Activated naive CD4-positive, alpha-beta T cell treated with anti-CD3 and anti-CD28 coated beads, Interleukin-2, amount 50 U/mL, for 72 hours (primary cell): ENCODE measurements at places on chromosomes 2 and 18.
A peak's percentile ranks its signal among the peaks of the same experiment; 100 is the strongest.

DNA sequence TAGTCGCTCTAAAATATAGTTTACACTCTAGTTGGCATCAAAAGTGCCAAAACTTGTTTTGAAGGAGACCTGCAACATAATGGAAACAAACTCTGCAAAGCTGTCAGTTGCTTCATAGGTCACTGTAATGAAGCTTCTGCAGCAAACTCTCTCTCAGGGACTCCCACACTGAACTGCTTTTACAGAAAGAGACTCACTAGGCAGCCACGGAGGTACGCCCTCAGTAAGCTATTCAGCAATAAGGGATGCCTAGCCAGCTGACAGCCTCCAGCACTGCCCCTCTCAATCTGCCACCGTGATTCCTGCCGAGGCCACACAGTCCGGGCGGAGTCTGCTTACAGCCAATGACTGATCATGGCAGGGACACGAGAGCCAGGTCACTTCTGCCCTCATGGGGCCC lies 51.1 kb downstream of the COLEC12 start:
- DNase-seq, result no peak

GRCh38 chr2:130744287-130745117 lies 10.8 kb upstream of the AMER3 start:
- no peak for DNase-seq

- no peak for DNase-seq
Measured at GRCh38 chr2:233236820-233237589, 14.5 kb upstream of the ATG16L1 start.

GRCh38 chr2:114526841-114527240 lies 84.4 kb downstream of the DPP10 start:
- DNase-seq, result no peak

DNA sequence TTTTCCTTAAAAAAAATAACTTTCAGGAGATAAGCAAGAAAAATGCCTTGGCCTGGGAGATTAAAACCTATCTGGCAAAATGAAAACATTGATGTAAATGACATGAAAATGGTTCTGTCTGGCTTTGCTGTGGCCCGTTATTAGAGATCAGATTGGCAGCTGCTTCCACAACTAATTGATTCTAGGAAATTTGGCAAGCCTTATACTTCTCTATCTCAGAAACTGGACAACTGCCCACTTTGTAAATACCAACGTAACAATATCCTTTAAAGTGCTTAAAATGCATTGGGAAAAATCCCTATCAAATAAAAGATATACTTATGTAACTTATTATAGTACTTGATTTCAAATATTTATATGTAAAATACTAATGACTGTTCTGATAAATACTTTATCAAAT lies 14.2 kb upstream of the SKA1 start:
- no peak for DNase-seq

DNA sequence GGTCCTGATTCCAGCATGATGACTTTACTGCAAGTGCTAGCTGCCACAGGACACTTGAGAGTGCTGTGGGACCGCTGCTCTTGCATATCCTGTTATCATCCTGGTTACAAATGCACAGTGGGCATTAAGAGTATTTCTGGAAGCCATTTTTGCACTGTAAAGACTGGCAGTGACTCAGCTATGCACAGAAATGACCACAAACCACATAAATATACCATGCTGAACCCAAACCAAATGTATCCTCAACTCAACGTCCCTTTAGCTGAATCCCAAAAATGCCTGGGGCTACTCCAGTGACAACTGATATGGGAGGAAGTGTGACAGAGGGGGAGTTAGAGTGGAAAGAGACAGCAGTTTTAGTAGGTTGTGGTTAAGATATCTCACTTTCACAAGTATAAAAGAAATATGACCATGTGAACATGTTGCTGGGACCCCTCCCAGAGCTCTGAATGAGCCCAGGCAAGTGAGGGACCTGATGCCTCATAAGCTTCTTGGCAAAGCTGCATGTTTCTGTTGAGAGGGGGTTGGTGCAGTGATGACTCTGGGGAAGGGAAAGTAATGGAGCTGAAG lies 37.3 kb downstream of the RHBDD1 start:
- DNase-seq, result no peak

DNA sequence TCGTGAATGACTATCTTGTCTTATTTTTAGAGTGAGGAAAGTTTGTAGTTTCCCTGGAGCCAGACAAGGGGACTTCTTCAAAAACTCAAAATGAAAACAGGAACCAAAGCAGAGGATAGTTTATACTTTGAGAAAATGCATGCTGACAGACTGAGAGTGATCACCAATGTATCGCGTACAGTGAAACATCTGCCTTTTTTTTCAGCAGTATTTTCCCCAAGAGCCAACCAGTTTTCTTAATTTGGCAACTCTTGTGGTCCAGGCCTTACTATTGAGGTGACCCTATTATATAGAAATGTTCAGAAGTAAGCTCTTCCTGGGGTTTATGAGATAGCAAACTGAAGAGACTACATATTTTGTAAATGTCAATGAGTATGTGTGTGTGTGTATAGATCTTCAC lies 153.7 kb upstream of the VRK2 start:
- no peak for DNase-seq

- no peak for DNase-seq
Measured at GRCh38 chr2:143436951-143437350, 307.7 kb downstream of the ARHGAP15 start.

DNA sequence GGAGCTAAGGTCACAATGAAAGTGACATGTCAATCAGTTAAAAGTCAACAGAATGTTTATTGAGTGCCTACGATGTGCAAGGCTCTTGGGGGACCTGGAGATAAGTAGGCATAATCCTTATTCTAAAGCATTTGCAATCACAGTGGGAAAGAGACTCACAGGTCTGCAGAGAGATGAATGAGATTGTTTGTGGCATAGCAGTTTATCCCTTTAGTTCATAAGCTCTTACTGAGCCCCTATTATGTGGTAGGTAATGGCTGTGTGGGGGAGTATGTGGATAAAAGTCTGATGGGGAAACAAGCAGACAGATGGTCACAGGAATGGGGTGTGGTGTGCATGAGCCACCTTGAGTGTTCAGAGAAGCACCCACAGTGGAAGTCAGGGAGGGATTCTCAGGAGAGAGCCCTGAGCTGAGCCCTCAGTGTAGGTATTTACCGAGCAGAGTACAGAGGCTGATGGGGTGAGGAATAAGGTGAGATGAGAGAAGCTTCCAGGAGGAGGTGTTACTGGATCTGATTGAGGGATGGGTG lies 48.1 kb downstream of the EMILIN2 start:
- no peak for DNase-seq

DNA sequence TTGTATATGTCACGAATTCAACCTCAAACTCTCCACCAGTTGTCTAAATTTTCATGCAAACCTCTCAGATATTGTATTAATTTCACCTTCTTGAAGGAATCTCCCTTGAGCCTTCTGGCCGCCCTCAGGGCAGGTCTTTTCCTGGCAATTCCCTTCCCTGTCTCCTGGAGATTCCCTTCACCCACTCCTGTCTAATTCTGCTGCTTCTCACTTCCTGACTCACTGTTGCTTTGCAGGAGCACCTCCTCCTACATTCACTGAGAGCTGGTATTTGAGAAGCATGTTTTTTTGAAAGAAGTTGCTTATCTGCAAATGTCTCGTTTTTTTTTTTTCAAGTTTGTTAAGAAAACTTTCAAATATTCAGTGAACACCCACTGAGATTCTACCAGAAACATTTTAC lies 79.9 kb upstream of the OTOS start:
- DNase-seq, result no peak

DNA sequence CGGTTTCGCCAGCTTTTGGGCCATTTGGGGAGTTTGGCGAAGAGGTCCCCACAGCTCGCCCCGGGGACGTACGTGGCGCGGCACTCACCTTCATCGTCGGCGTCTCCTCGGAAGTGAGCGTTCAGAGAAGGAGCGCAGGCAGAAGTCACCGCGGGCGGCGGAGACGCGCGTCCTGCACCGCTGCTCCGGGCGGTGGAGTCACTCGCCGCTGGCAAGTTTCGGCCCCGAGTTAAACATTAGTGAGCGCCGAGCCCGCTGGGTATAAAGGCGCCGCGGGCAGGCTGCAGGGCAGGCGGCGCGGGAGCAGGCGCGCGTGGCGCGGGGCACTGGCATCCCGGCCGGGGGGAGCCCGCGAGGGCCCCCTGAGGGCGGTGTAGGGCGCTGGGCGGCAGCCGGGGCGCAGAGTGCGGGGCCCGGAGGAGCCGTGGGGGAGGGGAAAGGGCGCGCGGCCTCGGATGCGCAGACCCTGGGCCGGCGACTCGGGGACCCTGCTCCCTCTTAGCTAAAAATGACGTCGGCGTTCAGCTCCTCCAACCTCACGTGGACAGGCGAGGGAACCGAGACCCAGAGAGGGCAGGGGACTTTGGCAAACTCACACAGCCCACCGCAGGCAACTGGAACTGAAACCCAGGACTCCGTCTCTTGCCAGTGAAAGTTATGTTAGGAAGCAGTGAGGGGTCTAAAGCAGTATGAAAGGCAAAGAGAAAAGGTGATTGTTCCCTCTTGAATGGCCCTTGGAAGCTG lies at the start of gene DPP4:
DPP4 (minus strand) TSS at position 328 of the 744 bp plus-strand sequence; CDS start at position 94, 234 bp downstream.
- peak; percentile 74 for DNase-seq
